Hair follicle dermal papilla cell (primary cell): ENCODE measurements at places on chromosomes 3 and 15. TPM values are rescaled to one million over a fixed set of nuclear protein-coding genes. Genes with fewer than 3 reads are reported as not detected.

IGSF11 gene
- not detected in 2 replicates for total RNA-seq

P3H2 gene
- total RNA-seq, result 11.0 and 11.8 TPM in 2 replicates

EAF2 gene
- total RNA-seq, result 0.97 and 1.5 TPM in 2 replicates

ATP1B3 gene
- total RNA-seq, result 37.8 and 48.9 TPM in 2 replicates

SLC4A7 gene
- 111 and 136 TPM in 2 replicates for total RNA-seq

SERP1 gene
- 162 and 165 TPM in 2 replicates for total RNA-seq

LEKR1 gene
- total RNA-seq, result 0.61 and 0.81 TPM in 2 replicates

CHCHD6 gene
- 7.1 and 11.2 TPM in 2 replicates for total RNA-seq

TMEM207 gene
- total RNA-seq, result not detected in 2 replicates

SNTN gene
- total RNA-seq, result not detected in 2 replicates

CACNA2D2 gene
- total RNA-seq, result 0.12 TPM in 1 of 2 replicates, not detected in the other

C3orf22 gene
- total RNA-seq, result not detected in 2 replicates

SNX33 gene
- 34.9 and 39.8 TPM in 2 replicates for total RNA-seq
